Suprapubic skin (tissue), 4 donors: ENCODE measurements at places on chromosomes 7 and 10.

DNA sequence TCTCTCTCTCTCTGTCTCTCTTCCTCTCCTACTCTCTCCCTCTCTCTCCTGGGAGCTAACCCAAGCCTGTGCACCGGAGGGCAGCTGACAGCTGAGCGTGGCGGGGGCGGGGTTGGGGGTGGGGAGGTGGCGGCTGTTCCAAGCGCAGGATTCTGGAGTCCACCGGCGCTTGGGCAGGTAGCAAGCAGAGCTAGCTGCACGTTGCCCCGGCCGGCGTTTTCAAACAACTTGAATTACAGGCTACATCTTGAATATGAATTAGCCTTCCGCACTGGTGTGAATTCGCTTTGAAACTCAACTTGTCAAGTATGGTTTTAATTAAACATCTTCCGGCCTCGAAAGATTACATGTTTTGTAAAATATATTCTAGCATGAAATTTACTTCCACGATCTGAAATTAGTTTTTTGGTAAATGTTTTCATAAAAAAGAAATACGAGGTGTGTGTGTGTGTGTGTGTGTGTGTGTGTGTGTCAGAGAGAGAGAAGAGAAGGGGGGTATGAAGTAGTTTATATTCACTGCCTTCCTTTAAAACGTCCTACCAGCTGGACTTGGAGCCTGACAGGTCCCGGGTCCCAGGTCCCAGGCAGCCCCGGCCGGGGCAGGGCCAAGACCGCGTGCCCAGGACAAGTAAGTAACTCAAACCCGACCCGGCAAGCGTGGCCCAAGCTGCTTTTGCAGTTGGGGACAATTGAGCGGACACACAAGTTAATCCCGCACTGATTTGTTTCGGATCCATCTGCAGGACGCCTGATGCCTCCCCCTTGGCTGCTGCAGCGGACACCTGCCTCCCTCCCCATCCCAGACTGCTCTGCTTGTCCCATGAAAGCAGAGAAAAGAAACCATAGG lies 9.0 kb upstream of the DLX6 start:
- DNase-seq = no peak

DNA sequence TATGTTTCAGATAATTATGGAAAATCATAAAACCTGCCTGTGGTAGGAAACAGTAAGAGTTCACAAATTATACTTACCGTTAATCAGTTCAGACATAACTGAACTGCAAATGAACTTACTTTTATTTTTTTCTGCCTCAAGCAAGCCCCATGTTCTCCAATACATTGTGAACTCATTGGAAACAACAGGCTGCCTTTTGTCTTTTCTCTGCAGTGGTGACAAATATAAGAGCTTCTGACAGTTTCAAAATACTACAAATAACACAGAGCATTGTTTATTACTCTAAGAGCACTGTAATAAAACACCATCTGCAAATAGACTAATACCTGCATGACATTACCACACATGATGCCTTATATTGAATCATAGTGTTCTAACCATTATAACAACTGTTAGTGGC lies 94.0 kb upstream of the CDCA7L start:
- no peak for DNase-seq

GRCh38 chr7:85479918-85480643 lies 293.2 kb upstream of the SEMA3D start:
- DNase-seq = no peak

DNA sequence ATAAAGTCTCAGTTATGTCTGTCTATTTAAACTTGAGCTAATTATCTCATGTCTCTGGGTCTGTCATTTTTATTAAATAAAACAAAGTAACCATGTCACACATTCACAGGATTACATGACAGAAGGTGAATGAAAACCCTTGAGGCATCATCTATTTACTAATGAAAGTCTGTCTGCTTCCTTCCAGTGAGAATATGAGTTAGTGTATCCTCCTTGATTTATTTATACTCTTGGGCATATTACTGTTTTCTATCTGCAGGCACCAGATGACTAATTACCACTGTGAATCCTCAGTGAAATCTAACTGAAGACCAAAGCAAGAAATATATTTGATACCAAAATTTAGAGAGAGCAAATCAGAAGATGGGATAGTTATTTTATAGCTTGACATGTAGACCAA lies 163.7 kb downstream of the CDC14C start:
- DNase-seq = no peak

DNA sequence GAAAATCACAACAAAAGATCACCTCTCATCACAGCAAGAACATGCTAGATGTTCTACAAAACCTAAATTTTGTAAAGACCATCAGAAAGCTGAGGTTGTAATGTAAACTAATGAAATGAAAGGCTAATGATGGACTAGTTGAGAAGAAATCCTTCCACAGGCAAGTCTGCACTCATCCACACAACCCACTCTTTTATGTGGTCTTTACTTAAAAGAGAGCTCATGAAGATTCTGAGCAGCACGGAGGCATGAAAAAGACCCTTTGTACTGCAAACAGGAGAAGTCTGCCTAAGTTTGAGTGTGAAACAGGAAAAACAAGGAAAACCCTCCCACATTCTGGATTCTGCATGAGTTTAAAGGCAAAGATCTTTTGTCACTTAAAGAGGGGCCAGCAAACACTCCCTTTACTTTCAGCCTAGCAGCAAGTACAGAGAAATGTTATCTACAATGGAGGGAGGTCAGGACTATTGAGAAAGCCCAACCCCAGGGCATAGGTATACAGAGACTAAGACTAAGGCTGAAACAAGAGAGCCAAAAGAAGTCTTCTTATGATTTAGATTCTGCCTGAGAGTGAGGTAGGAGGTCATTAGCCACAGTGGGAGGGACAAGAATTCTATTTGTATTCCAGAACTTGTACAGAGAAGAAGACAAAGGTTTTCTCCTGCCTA lies 521.2 kb upstream of the TEX47 start:
- DNase-seq = no peak

- peak; percentile 89 for DNase-seq
These were observed 162.9 kb downstream of the GRK5 start for GRCh38 chr10:119370111-119370741.

DNA sequence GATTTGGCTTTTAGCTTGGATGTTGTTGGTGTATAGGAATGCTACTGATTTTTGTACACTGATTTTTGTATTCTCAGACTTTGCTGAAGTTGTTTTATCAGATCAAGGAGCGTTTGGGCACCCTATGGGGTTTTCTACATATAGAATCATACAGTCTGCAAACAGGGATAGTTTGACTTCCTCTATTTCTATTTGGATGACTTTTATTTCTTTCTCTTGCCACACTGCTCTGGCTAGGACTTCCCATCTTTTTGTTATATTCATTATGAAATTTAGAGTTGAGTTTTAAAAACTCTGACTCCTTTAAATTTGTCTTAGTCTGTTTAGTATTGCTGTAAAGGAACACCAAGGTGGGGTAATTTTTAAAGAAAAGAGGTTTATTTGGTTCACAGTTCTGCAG lies 4.7 kb downstream of the ZNF786 start:
- no peak for DNase-seq

- no peak for DNase-seq
These were observed 101.9 kb downstream of the HIBADH start for GRCh38 chr7:27560706-27561235.

GRCh38 chr7:5282543-5283316 lies at the start of gene SLC29A4:
Gene SLC29A4, plus strand, starts transcription at chr7:5282943. Its CDS starts 4,874 bp downstream, at chr7:5287817.
- DNase-seq = no peak

- no peak for DNase-seq
These were observed 15.2 kb downstream of the SOSTDC1 start for GRCh38 chr7:16450366-16450765.
